Left lung (tissue), 14 donors: ENCODE measurements at places on chromosomes 7 and 10. TPM values are rescaled to one million over a fixed set of nuclear protein-coding genes. Genes with fewer than 3 reads are reported as not detected.

Gene TBL2
- 38.8 TPM for total RNA-seq

Gene POU6F2
- total RNA-seq: 0.18 TPM

Gene PI4K2A
- 27.1 TPM for total RNA-seq

Gene CALHM3
- total RNA-seq: 0.16 TPM

GRCh38 chr7:18288322-18289037 is 207.1 kb upstream of the HDAC9 start:
- no peak for DNase-seq
- H3K4me3 ChIP-seq: no peak overlapping the region
- H3K36me3 ChIP-seq: no peaks in the 10 kb centered on the region
- H3K4me1 ChIP-seq: peaks cover 9% of the 10 kb centered on the region
- no peaks in the 10 kb centered on the region for H3K27me3 ChIP-seq

DNA sequence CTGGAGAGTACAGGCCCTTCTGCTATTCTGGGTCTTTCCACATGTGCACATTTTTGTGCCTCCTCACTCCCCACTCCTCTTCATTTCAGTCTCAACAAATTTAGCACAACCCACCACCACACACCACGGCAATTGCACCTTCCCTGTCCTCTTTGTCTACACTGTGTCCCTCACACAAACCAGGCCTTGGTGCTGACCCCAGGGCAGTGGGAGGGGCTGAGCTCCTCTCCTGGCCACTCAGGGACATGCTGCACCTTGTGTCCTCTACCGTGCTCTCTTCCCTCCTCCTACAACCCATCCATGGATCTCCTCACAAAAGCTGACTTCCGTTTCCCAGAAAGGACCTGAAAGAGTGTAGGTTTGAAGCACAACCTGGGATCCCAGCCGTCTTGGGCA is 90.9 kb upstream of the IKZF1 start:
- H3K4me1 ChIP-seq: no peaks in the 10 kb centered on the region
- no peak for DNase-seq
- no peak overlapping the region for H3K27ac ChIP-seq
- no peak overlapping the region for H3K4me3 ChIP-seq
- no peaks in the 10 kb centered on the region for H3K36me3 ChIP-seq

DNA sequence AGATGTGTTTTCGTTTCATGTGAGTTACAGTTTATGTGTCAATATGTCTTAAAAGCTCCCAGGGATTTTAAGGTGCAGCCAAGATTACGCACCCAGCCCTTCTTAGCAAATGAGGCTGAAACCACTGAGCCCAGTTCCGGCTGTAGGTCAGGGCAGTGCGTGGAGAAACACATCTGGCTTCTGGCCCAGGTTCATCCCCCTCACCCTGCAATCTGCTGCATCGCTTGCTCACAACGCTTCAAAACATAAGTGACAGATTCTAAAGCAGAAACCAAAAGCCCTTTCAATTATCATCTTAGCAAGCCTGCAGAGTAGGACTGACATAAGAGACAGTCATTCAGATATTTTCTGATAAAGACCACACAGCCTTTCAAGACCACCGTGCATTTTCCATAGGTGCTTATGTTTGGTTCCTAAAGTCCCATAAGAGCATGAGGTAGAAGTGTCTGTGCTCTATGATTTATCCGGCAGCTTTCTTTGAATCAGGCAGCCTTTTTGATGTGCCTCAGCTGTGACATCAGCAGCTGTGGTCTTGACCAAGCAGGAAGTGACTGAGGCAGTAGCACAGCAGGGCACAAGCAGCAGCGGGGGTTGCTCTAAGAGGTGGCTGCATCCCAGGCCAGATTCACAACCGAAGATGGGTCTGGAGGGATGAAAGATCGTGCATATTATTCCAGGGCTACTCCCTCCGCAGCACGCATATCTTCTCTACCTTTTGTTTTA is 72.1 kb upstream of the LYZL2 start:
- no peaks in the 10 kb centered on the region for H3K27me3 ChIP-seq
- H3K36me3 ChIP-seq: no peaks in the 10 kb centered on the region
- no peak for DNase-seq
- peaks cover 30% of the 10 kb centered on the region for H3K4me1 ChIP-seq
- no peak overlapping the region for H3K27ac ChIP-seq

GRCh38 chr7:6489612-6490011 is 41.9 kb upstream of the DAGLB start:
- H3K27me3 ChIP-seq: no peaks in the 10 kb centered on the region
- H3K36me3 ChIP-seq: no peaks in the 10 kb centered on the region
- no peaks in the 10 kb centered on the region for H3K4me1 ChIP-seq
- H3K4me3 ChIP-seq: no peak overlapping the region
- DNase-seq: no peak
- no peak overlapping the region for H3K27ac ChIP-seq
